ENCODE measurements at places on chromosomes 7 and 10.

GRCh38 chr7:151368136-151368571, 26.5 kb downstream of the NUB1 start:
- peak; percentile 60 for DNase-seq

- DNase-seq, result no peak
Observed at GRCh38 chr10:75418293-75418692, 13.1 kb upstream of the LRMDA start.

GRCh38 chr10:88027570-88027969, 164.1 kb downstream of the PTEN start:
- no peak for DNase-seq

- DNase-seq, result no peak
Observed at GRCh38 chr7:41163991-41164390, 538.9 kb downstream of the INHBA start.

DNA sequence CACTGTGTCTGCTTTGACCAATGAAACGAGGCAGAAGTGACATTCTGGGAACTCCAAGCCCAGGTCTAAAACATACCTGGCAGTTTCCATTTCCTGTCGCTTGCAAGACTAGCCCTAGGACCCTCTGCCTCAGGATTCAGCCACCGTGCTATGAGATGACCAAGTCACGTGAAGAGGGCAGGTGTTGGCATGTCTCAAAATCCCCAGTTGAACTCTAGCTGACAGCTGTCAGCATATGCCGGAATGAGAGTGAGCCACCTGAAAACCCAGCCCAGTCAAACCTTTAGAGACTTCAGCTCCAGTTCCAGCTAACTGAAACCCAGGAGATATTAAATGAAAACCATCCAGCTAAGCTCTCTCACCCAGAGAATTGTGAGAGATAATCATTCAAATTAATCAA, 89.9 kb upstream of the PPP1R3A start:
- no peak for DNase-seq

GRCh38 chr10:114400091-114400490, 4.2 kb downstream of the AFAP1L2 start:
- DNase-seq, result no peak
